ENCODE measurements at places on chromosomes 7 and 10.

- no peak for DNase-seq
These were observed 239.2 kb downstream of the GRID1 start for GRCh38 chr10:86127274-86127819.

DNA sequence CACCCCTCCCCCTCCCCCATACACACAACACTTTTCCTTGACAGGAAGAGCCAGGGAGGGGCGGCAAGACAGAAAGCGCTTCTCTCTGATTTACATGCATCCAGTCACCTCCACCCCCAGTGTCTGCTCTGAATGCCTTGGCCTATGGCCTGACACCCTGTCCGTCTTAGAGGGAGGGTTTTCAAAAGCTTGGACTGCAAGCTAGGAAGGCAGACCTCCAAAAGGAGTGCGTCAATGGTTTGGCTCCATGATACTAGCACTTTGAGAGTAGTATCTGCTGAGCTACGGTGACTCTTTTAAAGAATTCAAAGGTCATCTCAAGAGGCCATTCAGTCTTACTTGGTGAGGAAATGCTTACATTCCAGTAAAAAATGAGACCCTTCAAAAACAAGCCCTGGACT is 20.3 kb upstream of the PAX2 start:
- no peak for DNase-seq

DNA sequence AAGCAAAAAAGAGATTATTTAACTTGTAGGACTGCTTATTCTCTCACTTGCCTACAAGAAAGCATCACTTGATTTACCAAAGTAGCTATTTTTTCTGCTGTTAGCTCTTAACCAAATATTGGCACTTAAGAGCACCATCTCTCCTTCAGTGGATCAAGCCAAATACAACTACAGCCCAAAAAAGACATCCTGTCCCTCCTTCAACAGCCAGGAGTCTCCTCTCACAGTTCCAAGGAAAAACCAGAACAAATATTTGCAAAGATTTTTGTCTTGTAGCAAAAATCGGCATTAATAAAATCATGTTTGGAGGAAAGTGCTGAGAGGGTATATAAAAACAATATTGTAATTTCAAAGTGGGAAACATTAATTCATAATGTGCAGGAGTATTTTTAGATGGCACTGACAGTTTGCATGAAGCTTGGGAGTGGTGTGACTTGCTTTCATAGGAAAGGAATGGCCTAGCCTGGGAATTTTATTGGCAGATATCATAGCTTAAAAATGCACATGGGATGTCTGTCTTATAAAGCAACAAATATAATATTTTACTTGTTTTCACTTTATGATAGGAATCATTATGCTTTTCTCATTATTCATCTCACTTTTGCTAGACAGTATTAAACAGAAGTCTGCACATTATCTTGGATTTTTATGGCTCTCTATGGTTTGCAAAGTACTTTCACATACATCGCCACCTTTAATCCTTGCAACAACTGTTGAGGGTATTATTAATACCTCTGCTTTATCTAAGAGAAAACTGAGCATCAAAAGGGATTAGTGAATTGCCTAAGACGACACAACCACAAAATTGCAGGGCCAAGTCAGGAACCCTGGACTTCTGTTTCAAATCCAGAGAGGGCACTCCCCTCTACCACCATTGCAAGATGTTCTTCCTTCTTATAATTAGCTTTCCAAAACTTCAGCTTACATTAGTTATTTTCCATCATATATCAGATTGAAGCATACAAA is 103.5 kb downstream of the AGMO start:
- DNase-seq, result no peak

- DNase-seq, result no peak
These were observed at the start of gene KLF6 for GRCh38 chr10:3784510-3785250. Gene KLF6, minus strand, starts transcription at chr10:3785209. Its CDS starts 195 bp downstream, at chr10:3785014.

GRCh38 chr10:83678850-83679249 is 460.5 kb upstream of the GHITM start:
- DNase-seq, result no peak

DNA sequence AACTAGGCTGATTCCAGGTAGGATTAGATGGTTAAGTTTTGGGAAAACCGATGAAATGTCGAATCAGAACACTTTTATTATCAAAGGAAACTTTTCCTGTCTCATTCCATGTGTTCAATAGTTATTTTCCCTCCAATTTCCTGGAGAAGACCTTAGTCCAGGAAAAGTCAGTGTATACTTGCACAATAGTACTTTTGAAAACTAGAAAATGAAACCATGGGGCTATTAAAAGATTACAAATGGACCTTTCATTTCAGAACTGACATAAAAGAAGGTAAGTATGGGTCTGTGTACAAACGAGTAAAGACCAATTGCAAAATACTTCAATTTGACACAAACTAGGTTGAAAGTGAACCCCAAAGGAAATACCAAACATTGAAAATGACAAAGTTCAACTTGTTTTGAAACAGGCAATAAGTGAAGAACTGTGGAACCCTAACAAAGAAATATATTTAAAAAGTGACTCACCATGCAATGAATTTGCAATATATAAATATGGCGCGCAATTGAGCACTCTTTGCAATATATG is 2.1 kb downstream of the AVPI1 start:
- DNase-seq, result no peak

GRCh38 chr10:49761789-49762565 is at the start of gene OGDHL:
Gene OGDHL, minus strand, starts transcription at chr10:49762323. Its CDS starts 3,731 bp downstream, at chr10:49758592.
- DNase-seq, result peak; percentile 65

Measured in T-helper 2 cell treated with Interferon-gamma antibody and Interleukin-4, amounts not matched to agents 5 μg/mL and 100 μg/mL, for 36 hours (primary cell).